ENCODE measurements at places on chromosomes 12 and 14.

DNA sequence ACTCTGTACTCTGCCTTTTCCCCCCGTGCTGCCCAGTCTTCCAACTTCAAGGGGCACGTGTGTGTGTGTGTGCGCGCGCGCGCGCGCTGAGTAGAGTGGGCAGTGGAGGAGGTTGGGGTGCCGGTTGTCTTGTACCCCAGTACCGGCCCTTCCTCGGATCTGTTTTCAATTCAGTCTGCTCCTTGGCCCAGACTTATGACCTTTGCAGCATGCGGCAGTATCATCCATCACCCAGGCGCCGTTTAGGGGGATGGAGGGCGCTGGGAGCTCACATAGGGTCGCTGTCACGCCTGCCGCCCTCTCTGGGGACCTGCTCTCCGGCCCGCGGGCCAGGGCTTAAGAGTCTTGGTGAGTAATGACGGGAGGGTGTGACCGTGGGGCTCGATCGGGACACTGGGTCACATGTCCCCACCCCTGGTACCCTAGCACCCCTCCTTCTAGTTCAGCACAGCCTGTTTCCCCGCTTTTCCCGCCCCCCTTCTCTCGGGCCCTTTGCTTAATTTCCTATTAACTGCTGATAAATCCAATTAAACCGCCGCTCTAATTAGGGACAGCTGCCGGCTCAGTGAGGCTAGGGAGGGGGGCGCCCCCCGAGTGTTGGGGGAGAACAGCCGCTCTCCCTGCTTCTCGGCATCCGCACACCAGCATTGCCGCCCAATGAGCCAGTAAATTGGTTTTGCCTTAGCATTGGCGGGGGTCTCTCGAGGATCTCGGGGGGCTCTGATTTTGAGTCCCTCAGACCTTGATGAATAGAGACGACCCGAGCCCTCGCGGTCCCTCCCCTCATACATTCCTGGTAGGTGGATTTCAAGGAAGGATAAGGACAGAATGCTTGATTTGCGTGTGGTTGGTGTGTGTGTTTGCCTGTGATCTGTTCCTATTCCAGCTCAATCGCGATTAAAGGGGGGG lies 9.3 kb downstream of the STAC3 start:
- no peak for DNase-seq

DNA sequence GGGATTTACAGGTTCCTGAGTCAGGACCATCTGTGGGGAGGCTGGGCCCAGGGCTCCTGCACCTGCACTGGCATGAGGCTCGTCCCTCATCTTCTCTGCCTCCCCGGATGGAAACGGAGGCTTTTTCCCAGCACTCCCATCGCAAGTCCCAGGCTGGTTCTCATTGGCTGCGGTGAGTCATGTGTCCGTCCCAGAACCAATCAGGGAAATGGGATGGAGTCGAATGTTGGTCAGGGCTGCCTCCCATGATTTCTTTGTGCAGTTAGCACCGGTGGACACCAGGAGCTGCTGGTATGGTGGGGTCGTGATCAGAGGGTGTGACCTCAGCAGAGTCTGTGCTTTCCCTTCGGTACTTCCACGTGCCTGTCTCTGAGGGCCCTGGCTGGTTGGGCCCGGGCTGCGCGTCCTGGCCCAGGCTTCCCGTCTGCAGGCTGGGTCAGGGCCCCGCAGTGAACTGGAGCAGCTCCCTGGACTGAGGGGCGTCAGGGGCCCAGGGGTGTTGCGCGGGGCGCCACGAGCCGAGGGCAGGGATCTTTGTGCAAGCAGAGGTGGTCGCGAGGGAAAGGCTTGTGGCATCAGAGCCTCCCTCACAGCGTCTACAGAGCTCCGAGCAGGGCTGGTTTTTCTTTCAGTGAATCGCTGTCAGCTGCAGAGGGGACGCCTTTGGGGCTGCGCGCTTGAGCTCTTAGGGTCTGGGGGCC lies 168.1 kb downstream of the ADGRD1 start:
- DNase-seq: no peak

GRCh38 chr14:64474698-64475097 lies 9.4 kb downstream of the AKAP5 start:
- no peak for DNase-seq

GRCh38 chr12:124149287-124149686 lies 145.6 kb upstream of the RFLNA start:
- no peak for DNase-seq

DNA sequence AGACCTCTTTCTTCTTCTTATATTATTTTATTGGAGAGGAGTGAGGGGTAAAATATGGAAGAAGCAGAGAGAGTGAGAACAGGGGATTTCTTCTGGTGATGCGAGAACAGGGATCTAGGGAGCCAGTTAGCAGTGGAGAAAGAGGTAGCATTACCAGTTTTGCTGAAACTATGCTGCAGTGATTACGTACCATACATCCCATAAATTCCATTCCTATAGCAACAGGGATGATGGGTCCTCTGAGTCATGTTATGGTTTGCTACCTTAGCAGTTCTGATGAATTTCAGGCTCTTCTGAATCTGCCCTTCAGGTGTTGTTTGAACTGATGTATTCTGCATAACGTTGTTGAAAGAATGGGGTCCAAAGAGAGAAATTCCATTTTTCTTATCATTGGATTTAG lies 625.4 kb upstream of the LRFN5 start:
- no peak for DNase-seq

DNA sequence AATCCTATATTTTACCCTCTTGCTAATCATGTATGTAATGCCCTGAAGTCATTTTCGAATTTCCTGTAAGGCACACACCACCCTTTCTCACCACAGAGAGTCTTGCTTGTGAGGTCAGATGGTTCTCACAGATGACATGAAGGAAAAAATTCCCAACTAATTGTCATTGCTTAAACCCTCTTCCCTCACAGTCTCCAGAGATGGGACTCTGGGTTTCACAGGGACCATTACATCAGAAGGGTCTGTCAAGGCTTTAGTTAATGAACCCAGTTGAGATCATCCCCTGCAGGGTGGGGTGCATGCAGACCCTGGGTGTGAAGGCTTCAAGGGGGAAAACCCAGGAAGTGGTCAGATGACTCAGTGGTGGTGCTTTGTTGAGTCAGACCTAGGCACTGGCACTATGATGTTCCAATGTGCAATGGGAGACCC lies 229.6 kb downstream of the BCAT1 start:
- no peak for DNase-seq

- DNase-seq: no peak
Measured at GRCh38 chr12:48390026-48390425, 39.3 kb upstream of the ZNF641 start.

Data from nephron progenitor cell (in vitro differentiated cells).